ENCODE measurements at places on chromosomes 7 and 10.

DNA sequence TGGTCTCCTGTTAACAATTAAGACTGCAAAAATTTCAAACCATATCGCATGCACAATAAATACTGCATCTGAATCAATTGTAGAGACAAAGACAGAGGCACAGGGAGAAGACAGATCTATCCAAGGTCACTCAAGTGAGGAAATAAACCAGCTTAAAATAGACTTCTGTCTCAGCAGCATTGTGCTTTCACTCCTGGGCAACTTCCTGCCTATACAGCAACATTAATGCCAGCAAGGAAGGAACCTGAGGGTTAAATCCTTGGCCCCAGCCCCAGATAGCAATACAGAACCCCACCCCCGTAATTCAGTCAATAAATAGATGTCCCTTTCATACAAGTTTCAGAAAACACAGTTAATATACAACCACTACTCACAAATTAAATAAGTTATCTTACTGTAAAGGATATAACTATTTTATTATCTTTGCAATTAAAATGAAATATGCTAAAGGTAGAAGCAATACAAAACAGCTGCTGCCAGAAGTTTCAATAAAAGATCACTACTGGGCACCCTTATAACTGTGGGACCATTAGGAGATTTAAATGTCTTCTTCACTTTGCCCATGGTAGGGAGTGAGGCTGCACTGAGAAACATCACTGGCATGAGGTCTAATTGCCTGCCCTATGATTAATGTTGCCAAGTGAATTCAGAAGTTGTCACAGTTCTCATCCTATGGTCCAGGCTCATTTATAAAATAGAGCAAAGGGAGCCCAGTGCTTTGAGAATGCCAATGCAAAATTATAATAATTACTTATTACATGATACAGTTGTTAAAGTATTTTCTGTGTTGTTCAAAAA is 49.4 kb downstream of the CAV1 start:
- no peak for DNase-seq

- DNase-seq: peak; percentile 82
Measured at GRCh38 chr7:99392659-99393354, 15.6 kb downstream of the PDAP1 start.

- DNase-seq: peak; percentile 64
Measured at GRCh38 chr10:25758041-25758457, 176.0 kb upstream of the MYO3A start.

DNA sequence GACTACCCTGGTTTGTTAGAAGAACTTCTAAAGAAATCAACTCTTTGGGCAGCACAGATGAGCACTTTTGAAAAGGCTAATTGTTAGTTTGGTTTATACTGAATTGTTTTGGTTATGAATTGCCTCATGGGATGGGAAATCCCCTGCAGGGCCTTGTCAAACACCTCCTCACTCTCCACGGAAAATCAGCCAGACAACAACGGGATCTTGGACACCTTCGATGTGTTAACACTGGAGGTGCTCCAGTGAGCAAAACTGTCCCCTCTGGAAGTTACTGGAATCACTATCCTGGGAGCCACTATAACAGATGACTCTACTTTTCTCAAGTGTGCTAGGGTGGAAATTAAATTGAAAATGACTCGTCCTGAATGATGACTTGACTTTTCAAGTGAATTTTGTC is 38.7 kb downstream of the CDK6 start:
- DNase-seq: peak; percentile 48

DNA sequence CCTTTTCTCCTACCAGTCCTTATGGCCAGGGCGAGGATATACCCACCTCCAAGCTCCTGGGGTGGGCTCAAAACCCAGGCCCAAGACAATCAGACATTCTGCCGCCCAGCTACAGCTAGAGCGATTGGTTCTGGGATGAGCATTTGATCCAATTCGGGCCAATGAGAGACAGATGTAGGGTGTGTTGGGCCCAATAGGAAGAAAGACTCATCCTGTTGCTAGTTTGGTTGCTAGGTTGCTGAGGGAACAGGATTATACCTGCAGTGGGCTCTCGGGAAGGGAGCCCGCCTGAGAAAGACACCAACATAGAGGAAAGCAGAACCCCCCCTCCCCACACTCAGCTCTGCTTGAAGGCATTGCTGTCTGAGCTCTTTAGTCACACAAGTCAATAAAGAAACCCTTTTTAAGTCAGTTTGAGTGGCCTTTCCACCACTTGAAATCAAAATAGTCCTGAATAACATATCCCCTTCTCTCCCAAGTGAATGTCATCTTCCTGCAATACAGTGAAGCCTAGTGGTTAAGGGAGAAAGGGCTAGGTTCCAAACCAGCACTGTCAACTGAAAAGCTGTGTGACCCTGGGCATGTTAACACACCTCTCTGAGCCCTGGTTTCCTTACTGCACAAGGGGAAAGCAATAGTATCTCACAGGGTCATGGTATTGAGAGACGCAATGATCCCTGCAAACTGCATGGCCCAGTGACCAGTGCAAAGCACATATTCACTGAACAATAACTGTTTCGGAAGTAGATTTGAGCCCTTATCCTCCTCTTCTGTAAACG is 21.8 kb downstream of the ITPRIP start:
- no peak for DNase-seq

- DNase-seq: no peak
Measured at GRCh38 chr7:122300211-122300932, 4.2 kb downstream of the FEZF1 start.

- no peak for DNase-seq
Measured at GRCh38 chr10:26911811-26912461, 51.2 kb upstream of the ABI1 start.

DNA sequence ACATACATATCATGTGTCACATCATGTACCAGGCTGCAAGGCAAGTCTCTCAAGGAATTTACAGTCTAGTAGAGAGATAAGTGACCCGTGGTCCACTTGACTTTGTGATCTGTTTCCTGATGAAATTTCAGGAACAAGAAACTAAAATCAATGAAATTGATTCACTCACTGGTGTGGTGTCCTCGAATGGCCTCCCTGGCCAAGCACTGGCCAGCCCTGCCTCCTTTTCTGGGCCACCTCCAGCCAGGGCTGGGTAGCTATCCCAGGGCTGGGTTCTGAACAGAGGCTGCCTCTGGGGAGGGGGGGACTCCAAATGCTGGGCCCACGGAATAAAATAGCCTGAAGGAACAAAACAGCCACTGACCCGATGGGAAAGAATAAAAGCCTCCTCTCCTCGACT is 182.2 kb downstream of the HERPUD2 start:
- no peak for DNase-seq

DNA sequence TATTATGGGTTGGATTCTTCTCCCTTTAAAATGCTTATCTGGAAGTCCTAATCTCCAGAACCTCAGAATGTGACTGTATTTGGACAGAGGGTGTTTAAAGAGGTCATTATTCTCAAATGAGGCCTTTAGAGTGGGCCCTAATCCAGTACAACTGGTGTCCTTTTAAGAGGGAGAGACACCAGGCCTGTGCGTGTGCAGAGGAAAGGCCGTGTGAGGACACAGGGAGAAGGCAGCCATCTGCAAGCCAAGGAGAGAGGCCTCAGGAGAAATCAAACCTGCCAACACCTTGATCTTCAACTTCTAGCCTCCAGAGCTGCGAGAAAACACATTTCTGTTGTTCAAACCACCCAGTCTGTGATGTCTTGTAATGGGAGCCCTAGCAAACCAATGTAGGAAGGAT is 235.4 kb upstream of the MYO3A start:
- no peak for DNase-seq

GRCh38 chr7:131072505-131073091 is 255.1 kb upstream of the MKLN1 start:
- peak; percentile 52 for DNase-seq

GRCh38 chr10:117237401-117237991 is 3.4 kb upstream of the SLC18A2 start:
- peak; percentile 50 for DNase-seq

- no peak for DNase-seq
Measured at GRCh38 chr10:132590094-132590751, 52.6 kb downstream of the INPP5A start.

GRCh38 chr10:114291076-114291475 is 52.0 kb downstream of the VWA2 start:
- no peak for DNase-seq

DNA sequence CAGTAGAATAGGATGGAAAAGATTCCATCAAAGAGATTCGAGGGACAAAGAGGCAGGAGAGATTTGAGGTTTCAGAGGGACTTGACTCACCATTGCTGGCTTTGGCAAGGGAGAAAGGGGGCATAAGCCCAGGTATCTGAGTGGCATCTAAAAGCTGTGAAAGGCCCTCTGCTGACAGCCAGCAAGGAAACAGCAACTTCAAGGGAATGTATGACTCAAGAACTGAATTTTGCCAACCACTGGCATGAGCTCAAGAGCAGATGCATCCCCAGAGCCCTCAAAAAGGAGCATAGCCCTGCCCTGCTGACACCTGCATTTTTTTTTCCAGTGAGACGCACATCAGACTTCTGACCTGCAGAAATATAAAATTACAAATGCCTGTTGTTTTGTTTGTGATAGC is 19.6 kb upstream of the ADAM12 start:
- DNase-seq: no peak

DNA sequence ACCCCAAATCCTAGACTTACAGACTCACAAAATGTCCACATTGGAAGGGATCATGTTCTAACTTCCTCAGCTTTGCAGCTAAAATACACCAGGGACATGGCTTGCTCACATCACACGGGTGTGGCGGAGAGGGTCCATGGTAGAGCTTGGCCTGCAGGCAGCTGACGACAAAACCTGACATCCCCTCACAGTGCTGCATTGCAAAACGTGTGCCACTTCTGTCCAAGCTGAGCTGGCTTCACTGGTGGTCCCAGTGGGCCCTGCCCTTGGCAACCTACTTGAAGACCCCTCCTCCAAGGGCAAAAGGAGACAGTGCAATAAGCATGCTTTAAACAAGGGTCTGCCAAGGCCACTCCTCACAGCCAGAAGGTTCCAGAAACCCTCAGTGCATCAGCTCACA is 21.9 kb downstream of the ANXA11 start:
- DNase-seq: no peak

- DNase-seq: peak; percentile 13
Measured at GRCh38 chr7:133699386-133699785, 427.8 kb upstream of the LRGUK start.

- peak; percentile 56 for DNase-seq
Measured at GRCh38 chr7:91784469-91784868, 96.0 kb downstream of the MTERF1 start.

GRCh38 chr10:129692695-129693094 is 225.7 kb downstream of the MGMT start:
- no peak for DNase-seq

DNA sequence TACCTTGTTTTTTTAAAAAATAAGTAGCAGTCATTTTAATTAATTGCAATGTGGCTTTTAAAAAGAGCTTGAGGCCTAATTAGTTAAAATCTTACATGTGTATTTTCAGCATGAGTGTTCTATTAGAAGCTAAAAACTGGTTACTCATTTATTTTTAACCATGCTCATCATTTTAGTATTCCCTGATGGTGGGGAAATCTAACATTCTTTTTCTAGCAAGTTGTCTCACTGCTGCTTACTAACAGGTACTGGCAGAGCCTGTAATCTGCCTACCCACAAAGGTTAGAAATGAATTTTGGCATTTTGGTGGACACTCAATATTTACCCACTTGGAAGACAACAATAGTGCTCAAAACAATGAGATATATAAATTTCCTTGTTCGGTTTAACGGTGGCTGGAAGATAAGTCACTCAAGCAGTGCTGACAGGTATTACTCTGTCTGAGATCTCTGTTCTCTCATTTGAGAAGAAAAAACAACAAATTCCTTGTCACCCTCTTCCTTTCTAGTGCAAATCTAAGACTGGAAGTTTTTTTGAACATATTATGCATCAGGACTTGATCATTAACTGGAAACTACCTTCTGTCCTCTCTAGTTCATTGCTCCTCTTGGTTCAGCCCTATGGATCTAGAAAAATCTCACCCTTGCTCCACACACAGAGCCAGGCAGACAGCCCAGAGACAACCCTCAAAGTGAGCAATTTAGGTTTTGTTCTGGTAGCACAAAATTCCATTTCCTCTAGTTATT is 83.3 kb downstream of the VWDE start:
- DNase-seq: no peak

DNA sequence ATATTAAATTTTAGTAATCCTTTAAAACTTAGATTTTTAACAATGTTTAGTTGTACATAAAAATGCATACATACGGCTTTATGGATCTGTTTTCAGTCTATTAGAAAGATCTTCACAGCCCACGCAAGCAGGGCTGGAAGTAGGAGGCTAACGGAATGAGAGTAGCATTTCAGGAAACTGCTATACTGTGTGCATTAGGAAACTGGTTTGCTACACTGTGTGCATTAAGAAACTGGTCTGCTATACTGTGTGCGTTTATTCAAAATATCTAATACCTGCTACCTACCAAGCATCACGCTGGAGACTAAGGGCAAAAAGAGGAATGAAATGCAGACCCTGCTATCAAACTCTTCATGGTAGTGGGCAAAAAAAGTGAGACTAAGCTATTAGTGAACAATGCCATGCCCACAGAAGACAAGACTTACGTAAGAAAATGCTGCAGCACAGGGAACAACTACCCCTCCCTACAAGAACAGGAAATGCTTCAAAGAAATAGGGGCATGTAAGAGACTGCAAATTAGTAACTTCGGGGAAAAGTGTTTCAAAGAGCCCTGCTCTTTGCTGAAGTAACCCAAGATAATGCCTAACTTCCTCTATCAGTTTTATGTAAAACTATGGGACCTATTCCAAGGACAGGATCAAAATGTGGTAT is 11.3 kb downstream of the RAB11FIP2 start:
- DNase-seq: peak; percentile 58

DNA sequence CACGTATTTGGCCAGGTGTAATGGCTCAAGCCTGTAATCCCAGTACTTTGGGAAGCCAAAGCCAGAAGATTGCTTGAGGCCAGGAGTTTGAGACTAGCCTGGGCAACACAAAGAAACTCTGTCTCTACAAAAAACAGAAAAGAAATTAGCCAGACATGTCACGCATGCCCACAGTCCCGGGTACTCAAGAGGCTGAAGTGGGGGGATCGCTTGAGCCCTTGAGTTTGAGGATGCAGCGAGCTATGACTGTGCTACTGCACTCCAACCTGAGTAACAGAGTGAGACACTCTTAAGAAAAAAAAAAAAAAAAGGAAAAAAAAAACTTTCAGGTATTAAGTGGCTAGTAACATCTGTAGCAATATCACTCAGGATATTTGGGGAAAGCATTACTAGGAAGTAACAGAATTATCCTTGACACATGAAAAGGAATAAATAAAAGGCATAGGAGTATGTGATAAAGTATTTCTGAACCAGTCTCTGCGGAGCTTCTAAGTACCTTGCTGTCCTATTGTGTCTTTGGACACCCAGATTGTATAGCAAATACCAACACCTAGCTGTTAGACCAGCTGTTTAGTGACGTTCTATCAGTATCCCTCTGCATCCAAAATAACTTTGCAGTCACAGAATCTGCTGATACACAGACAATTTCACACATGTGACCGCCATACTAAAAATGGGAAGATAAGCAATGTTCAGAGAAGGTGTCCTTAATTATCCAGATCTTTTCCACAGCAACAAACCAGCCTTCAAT is 74.4 kb downstream of the CYTH3 start:
- DNase-seq: no peak
